T-helper 1 cell treated with Interleukin-12 subunit alpha and Interleukin-12 subunit beta and Interleukin-4 antibody, amounts not matched to agents 30 ng/mL and 1 ng/mL, for 36 hours (primary cell): ENCODE measurements at places on chromosomes 3 and 15. TPM values are rescaled to one million over a fixed set of nuclear protein-coding genes. Genes with fewer than 3 reads are reported as not detected.

USP8 gene
- total RNA-seq, result 65.5 and 68.9 TPM in 2 replicates

RIOX2 gene
- 131 and 136 TPM in 2 replicates for total RNA-seq

CYP19A1 gene
- total RNA-seq, result 0.07 TPM in 1 of 2 replicates, not detected in the other

HYAL2 gene
- total RNA-seq, result 6.5 and 7.9 TPM in 2 replicates

DPP8 gene
- 43.6 and 45.0 TPM in 2 replicates for total RNA-seq
